Heart right ventricle (tissue), 16 donors: ENCODE measurements at places on chromosomes 6 and 20.
A peak's percentile ranks its signal among the peaks of the same experiment; 100 is the strongest.

DNA sequence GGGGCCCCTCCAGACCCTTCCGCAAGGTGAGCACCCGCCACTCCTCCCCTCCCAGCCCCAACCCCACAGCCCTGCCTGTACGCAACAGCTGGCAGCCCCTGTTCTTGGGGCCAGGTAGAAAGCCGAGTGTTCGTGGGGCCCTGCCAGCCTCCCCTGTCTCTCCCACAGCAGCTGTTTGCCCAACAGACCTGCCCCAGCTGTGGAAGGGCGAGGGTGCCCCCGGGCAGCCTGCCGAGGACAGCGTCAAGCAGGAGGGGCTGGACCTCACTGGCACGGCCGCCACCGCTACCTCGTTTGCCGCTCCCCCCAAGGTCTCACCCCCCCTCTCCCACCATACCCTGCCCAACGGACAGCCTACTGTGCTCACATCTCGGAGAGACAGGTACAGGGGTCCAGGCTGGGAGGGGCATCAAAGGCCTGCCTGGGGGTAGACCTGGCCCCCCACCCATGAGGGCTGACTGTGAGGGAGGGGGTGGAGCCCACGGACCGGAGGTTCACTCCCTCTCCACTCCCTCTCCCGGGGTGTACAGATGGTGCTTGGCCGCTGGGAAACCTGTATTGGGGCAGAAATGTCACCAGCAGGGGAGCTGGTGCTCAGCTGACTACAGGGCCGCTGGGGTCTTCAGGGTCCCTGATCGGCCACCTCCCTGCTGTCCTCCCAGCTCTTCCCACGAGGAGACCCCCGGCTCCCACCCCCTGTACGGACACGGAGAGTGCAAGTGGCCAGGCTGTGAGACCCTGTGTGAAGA is 41.1 kb downstream of the FOXP4 start:
- no peak overlapping the region for H3K27ac ChIP-seq
- H3K27me3 ChIP-seq, result no peaks in the 10 kb centered on the region
- no peaks in the 10 kb centered on the region for H3K36me3 ChIP-seq
- DNase-seq, result no peak
- no peak overlapping the region for H3K4me3 ChIP-seq

DNA sequence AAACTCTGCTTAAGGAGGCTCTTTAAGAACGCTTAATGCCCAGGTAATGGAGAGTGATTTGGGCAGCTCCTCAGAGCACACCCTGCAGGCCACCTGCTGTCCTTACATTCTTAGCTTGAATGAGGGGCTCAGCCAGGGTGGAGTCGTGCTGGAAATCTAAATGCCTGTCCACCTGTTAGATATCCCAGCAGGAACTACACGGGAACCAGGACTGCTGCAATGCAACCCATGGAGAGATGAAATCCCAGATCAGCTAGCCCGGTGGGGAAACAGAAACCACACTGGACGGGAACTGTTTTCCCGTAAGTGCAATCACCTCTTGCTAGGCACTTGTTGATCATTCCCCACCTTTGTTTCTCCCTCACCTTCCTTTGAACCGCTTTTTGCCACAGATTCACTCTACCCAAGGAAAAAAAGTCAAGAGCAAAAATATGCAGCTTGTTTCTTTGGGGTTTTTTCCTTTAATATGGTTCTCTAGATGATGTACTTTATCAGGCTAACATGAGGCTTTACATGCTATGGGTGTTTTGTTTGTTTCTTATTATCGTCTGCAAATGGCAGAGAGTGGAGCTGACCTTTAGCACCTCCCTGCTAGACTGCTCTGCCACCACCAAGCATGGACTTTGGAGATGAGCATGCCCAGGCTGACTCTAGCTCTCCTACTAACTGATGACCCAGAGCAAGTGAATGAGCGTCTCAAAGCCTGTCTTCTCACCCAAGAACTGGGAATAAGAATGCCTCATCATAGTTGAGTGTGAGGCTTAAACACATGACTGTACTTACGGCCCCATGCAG is 125.9 kb upstream of the TNFAIP3 start:
- no peak for DNase-seq
- no peaks in the 10 kb centered on the region for H3K36me3 ChIP-seq
- H3K4me1 ChIP-seq, result no peaks in the 10 kb centered on the region
- H3K27me3 ChIP-seq, result no peaks in the 10 kb centered on the region
- no peak overlapping the region for H3K4me3 ChIP-seq

- no peaks in the 10 kb centered on the region for H3K27me3 ChIP-seq
- H3K36me3 ChIP-seq, result peaks cover 10% of the 10 kb centered on the region
- H3K4me3 ChIP-seq, result no peak overlapping the region
- no peak for DNase-seq
Observed at GRCh38 chr20:20492521-20493332, 124.8 kb downstream of the INSM1 start.

DNA sequence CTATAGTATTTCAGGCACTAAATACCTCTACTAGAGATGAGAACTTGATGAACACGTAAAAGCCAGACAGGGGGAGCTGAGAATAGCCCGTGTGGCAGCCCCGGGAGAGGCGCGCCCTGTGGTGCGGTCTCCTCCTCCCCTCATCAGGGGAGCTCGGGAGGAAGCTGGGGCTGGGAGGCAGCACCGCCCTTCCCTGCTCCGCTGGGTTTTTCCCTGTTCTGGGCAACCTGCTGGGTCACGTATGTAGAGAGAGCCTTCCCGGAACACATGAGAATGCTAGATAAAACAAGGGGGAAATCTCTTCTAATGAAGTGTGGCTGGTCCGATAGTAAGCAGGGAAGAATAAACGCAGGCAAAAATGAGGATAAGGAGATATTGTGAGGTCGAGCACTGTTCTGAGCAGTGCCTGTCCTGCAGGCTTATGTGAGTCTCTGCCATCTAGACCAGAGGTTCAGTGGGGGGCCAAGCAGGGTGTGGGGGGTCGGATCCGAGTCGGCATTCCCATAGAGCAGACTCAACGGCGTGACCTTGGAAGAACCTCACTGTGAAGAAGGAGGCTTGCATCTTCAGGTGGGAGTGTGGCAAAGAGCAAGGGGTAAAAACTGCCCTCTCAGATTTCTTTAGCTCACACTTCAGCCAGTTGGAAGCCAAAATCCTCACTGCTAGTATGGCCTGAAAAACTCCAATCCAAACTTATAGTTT is 13.4 kb upstream of the RPS6KA2 start:
- H3K27me3 ChIP-seq, result no peaks in the 10 kb centered on the region
- DNase-seq, result peak; percentile 44
- H3K4me1 ChIP-seq, result peaks cover 50% of the 10 kb centered on the region
- H3K27ac ChIP-seq, result peak overlapping the region; percentile 28

GRCh38 chr20:10861619-10862018 is 187.8 kb upstream of the JAG1 start:
- DNase-seq, result no peak
- no peak overlapping the region for H3K4me3 ChIP-seq
- no peak overlapping the region for H3K27ac ChIP-seq
- H3K4me1 ChIP-seq, result peaks cover 47% of the 10 kb centered on the region

DNA sequence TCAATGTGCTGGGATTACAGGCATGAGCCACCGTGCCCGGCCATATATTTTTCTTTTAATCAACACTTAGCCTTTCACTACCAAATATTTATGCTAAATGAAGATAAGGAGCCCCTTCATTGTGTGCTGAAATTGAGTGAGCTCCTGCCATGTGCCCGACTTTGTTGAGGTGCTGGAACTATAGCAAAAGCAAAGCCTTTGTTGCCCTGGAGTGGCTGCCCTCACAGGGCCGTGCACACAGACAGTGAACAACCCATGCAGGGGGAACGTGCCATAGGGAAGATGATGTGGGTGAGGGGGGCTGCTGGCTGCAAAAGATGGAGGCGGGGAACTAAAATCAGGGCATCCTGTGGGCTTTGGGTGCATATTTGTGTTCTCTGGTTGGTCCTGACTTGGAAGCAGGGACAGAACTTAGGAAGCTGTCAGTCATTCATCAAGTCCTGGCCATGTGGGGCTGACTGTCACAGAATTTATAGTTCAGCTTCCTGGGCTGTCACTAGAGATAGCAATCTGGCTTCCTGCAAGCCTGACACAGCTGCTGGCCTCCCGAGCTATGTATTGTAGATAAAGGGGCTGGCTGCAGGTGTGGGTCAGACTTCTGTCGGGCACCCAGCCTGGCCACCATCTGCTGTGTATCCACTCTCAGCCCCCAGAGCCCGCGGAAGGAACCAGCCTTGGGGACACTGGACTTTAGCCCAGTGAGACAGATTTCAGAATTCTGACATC is 56.8 kb upstream of the MPC1 start:
- no peak overlapping the region for H3K4me3 ChIP-seq
- peaks cover 15% of the 10 kb centered on the region for H3K4me1 ChIP-seq
- no peak overlapping the region for H3K27ac ChIP-seq
- no peak for DNase-seq
- no peaks in the 10 kb centered on the region for H3K36me3 ChIP-seq
- H3K27me3 ChIP-seq, result no peaks in the 10 kb centered on the region

DNA sequence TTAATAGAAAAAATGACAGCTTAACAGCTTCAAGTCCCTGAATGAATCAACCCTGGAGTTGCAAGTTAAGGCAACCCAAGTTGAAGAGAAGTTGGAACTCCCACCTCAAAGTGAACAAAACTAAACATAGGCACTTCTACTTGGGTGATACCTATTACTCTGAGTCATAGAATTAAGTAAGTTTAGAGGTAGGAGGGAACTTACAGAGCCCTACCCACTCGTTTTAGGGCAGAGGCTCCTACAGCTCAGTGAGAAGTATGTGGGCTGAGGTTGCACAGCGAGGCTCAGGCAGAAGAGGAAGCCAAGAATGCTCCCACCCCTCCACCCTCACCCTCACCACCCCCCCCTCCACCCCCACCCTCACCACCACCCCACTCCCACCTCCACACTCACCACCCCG is 42.2 kb downstream of the NFATC2 start:
- H3K36me3 ChIP-seq, result no peaks in the 10 kb centered on the region
- no peaks in the 10 kb centered on the region for H3K4me1 ChIP-seq
- H3K27ac ChIP-seq, result no peak overlapping the region
- DNase-seq, result no peak
- no peak overlapping the region for H3K4me3 ChIP-seq

DNA sequence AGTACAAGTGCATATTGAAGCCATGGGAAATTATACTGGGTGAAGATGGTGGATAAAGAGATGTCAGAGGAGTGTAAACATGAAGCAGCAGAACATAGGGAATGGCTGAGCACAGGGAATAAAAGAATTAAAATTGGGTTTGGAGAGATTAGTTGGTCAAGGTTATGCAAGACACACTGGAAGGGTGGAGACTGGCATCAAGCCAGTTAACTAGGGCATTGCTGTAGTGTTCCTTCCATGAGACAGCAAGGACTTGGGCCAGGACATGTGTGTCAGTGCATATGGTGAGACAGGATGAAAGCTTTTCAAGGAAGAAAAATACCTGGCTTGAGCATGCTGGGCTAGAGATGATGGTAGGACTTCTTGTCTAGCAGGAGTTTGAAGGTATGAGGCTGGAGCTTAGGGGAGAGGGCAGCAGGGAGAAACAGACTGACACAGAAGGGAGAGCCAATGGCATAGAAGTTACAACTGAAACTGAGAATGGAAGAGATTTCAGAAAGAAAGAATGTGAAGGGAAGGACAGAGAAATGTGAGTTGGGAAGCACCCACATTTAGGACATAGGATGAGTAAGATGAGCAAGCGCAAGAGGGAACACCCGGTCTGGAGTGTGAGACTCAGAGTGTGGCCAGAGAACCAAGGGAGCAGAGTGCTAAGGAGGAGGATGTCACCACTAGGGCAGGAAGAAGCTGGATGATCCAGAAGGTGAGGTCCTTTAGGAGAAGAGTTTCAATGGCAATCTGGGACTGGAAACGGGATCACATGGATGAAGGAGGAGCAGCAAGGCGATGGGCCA is 14.5 kb upstream of the TMEM170B start:
- H3K4me3 ChIP-seq, result no peak overlapping the region
- DNase-seq, result no peak
- H3K4me1 ChIP-seq, result no peaks in the 10 kb centered on the region
- H3K27ac ChIP-seq, result no peak overlapping the region
- H3K27me3 ChIP-seq, result no peaks in the 10 kb centered on the region

GRCh38 chr6:16200321-16200883 is 38.0 kb upstream of the GMPR start:
- H3K4me3 ChIP-seq, result peak overlapping the region; percentile 29
- H3K27me3 ChIP-seq, result no peaks in the 10 kb centered on the region
- H3K36me3 ChIP-seq, result no peaks in the 10 kb centered on the region

GRCh38 chr6:120764312-120764711 is 570.0 kb downstream of the TBC1D32 start:
- no peaks in the 10 kb centered on the region for H3K36me3 ChIP-seq
- no peaks in the 10 kb centered on the region for H3K4me1 ChIP-seq
- DNase-seq, result no peak
- no peak overlapping the region for H3K4me3 ChIP-seq
- H3K27ac ChIP-seq, result no peak overlapping the region

- H3K4me1 ChIP-seq, result peaks cover 25% of the 10 kb centered on the region
- no peak for DNase-seq
- H3K27ac ChIP-seq, result no peak overlapping the region
- no peak overlapping the region for H3K4me3 ChIP-seq
Observed at GRCh38 chr6:36098920-36099647, 31.2 kb upstream of the MAPK13 start.

GRCh38 chr6:138979365-138979764 is 8.7 kb downstream of the REPS1 start:
- H3K27ac ChIP-seq, result no peak overlapping the region
- no peaks in the 10 kb centered on the region for H3K27me3 ChIP-seq
- no peak overlapping the region for H3K4me3 ChIP-seq
- peaks cover 20% of the 10 kb centered on the region for H3K4me1 ChIP-seq

GRCh38 chr6:120211955-120212792 is 862.6 kb upstream of the MAN1A1 start:
- H3K27me3 ChIP-seq, result no peaks in the 10 kb centered on the region
- no peaks in the 10 kb centered on the region for H3K4me1 ChIP-seq
- no peak overlapping the region for H3K27ac ChIP-seq
- no peaks in the 10 kb centered on the region for H3K36me3 ChIP-seq
- no peak overlapping the region for H3K4me3 ChIP-seq

GRCh38 chr6:52186480-52186879 is 305 bp downstream of the IL17A start:
- H3K36me3 ChIP-seq, result no peaks in the 10 kb centered on the region
- H3K4me3 ChIP-seq, result no peak overlapping the region
- H3K27ac ChIP-seq, result no peak overlapping the region
- DNase-seq, result no peak
- no peaks in the 10 kb centered on the region for H3K27me3 ChIP-seq
- no peaks in the 10 kb centered on the region for H3K4me1 ChIP-seq

GRCh38 chr6:85115376-85115775 is 334.5 kb upstream of the NT5E start:
- no peak overlapping the region for H3K4me3 ChIP-seq
- H3K4me1 ChIP-seq, result no peaks in the 10 kb centered on the region
- no peaks in the 10 kb centered on the region for H3K27me3 ChIP-seq
- H3K27ac ChIP-seq, result no peak overlapping the region
- H3K36me3 ChIP-seq, result no peaks in the 10 kb centered on the region

GRCh38 chr6:72151742-72152141 is 265.4 kb downstream of the RIMS1 start:
- no peaks in the 10 kb centered on the region for H3K27me3 ChIP-seq
- DNase-seq, result no peak
- no peak overlapping the region for H3K4me3 ChIP-seq
- H3K4me1 ChIP-seq, result no peaks in the 10 kb centered on the region
- H3K27ac ChIP-seq, result no peak overlapping the region

- H3K4me3 ChIP-seq, result no peak overlapping the region
- H3K27me3 ChIP-seq, result no peaks in the 10 kb centered on the region
- peaks cover 18% of the 10 kb centered on the region for H3K4me1 ChIP-seq
- no peaks in the 10 kb centered on the region for H3K36me3 ChIP-seq
- H3K27ac ChIP-seq, result peak overlapping the region; percentile 74
Observed at GRCh38 chr20:34915131-34915530, 38.7 kb downstream of the ACSS2 start.
